ENCODE measurements at places on chromosomes 1 and 21.

DNA sequence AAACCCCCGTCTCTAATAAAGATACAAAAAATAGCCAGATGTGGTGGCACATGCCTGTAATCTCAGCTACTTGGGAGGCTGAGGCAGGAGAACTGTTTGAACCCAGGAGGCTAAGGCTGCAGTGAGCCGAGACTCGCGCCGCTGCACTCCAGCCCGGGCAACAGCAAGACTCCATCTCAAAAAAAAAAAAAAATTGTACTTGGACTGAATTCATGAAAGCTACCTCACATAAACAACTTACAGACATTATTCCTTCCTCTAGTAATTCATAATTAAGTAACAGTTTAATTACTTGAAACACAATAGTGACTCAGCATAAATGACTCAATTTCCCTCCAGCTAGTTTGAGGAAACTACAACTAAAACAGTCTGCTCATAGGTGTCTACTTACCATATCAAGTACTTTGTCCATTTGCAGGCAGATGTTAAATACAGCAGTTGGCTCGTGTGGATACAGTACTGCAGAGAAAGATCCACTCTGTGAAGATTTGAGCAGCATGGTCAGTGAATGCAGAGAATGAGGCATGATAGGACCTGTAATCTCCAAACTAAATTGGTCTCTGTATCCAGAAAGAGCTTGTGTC, 9.4 kb downstream of the DONSON start:
- peak; percentile 36 for DNase-seq

- peak; percentile 88 for DNase-seq
These were observed 23.6 kb downstream of the GPA33 start for GRCh38 chr1:167066333-167067122.

DNA sequence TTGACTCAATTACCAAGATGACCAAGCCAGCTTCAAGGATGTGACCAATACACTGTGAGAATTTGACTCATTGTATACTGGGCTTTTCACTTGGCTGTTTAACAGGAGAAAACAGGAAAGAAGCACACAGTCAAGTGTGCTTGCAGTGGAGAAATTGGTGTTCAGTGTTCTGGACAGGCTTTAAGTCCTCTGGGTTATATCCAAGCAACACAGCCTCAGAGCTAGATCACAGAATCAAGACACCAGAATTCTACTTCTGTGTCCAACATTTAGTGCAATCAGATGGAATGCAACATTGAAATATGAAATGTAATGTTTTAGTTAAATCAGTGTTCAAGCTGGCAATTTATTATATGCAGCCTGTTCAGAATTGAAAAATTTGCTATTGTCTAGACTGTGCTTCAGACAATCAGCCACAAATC, 694.4 kb downstream of the LTN1 start:
- no peak for DNase-seq

DNA sequence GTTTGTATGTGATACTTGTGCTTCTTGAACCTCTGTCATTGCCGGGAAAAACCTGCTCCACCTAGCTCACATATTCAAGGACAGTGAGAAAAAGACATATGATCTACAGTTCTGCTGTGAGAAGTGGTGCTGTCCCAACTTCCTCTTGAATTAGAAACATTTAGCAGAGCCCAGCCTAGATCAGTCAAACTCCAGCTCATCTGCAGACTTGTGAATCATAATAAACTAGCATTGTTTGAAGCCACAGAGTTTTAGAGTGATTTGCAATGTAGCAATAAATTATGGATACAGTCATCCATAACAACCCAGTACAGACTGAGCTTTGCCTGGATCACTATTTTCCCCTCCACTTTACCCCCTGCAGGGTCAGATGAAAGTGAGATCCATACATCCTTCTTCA, 497.8 kb downstream of the PLA2G4A start:
- DNase-seq, result no peak

DNA sequence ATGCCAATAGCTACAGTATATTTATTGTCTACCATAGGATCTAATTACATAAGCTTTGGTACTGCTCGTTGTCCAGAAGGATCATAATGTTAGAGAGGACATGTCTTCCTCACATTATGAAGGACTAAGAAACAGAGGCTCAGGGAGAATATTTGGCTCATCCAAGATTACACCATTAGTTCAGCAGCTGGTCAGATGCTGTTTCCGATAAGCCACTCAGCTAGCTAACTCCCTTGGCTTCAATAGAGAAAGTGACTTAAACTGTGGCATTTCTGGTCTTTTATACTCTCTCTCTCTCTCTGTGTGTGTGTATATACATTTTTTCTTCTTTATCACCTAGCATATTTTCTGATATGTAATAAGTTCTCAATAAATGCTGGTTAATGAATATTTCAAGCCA, 70.4 kb downstream of the DDR2 start:
- no peak for DNase-seq

GRCh38 chr1:199245946-199246345, 607.1 kb downstream of the PTPRC start:
- peak; percentile 9 for DNase-seq

DNA sequence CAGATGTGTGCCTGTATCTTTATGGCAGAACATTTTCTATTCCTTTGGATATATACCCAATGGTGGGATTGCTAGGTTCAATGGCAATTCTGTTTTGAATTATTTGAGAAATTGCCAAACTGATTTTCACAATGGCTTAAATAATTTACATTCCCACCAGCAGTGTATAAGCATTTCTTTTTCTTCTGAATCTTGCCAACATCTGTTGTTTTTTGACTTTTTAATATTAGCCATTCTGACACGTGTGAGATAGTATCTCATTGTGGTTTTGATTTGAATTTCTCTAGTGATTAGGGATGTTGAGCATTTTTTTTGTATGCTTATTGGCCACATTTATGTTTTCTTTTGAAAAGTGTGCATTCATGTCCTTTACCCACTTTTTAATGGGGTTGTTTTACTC, 864.3 kb upstream of the ADAMTS5 start:
- no peak for DNase-seq

GRCh38 chr1:170182442-170182841, 36.7 kb downstream of the NTMT2 start:
- DNase-seq, result no peak

DNA sequence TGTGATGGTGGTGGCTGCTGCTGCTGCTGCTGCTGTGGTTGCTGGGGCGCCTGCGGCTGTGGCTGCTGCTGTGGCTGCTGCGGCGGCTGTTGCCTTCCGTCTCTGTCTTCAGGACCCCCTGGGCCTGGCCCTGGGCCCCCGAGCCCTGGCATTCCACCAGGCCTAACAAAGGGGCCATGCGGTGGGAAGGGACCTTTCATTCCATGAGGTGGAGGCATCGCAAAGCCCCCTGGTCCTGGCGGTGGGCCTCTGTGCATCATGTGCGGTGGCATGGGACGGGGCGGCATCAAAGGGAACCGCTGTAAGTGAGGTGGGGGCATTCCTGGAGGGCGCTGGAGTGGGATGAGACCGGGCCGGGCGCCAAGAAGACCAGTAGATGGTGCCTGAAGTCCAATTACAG, 12.4 kb downstream of the SOD1 start:
- no peak for DNase-seq

GRCh38 chr1:37914719-37915475, 32.0 kb downstream of the INPP5B start:
- no peak for DNase-seq

DNA sequence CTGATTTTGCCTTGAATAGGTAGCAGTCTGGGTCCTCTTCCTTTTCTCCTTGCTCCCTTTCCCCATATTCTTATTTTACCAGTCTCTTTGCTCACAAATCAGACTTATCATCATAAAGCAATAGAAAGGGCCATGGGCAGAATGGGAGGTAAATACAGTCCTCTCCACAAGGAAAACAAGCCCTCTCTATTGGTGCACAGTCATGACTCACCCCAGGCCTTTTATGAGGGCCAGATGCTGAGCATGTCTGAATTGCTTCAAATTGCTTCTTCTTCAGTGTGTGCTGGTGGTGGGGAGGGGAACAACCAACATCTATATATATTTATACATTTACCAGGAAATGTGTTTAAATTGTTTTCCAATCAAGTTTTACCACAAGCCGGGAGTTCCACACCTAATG, 75.2 kb downstream of the GFI1 start:
- no peak for DNase-seq

- no peak for DNase-seq
These were observed 4.3 kb downstream of the GPR88 start for GRCh38 chr1:100542285-100542684.

DNA sequence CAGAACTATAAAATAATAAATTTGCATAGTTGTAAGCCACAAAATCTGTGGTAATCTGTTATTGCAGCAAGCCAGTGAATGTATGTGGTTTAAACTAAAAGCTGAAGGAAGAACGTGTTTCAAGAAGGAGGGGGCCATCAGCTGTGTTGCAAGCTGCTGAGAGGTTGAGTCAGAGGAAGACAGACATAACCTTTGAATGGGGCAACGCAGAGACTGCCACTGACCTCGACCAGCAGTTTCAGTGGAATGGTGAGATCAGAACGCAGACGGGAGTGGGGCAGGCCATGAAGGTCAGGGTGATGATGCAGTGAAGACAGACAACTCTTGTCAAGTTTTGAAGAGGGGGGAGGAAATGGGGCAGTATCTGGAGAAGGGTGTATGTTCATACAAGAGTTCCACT, 23.2 kb upstream of the QSOX1 start:
- peak; percentile 88 for DNase-seq

GRCh38 chr1:208433086-208433485, 188.9 kb upstream of the PLXNA2 start:
- peak; percentile 12 for DNase-seq

DNA sequence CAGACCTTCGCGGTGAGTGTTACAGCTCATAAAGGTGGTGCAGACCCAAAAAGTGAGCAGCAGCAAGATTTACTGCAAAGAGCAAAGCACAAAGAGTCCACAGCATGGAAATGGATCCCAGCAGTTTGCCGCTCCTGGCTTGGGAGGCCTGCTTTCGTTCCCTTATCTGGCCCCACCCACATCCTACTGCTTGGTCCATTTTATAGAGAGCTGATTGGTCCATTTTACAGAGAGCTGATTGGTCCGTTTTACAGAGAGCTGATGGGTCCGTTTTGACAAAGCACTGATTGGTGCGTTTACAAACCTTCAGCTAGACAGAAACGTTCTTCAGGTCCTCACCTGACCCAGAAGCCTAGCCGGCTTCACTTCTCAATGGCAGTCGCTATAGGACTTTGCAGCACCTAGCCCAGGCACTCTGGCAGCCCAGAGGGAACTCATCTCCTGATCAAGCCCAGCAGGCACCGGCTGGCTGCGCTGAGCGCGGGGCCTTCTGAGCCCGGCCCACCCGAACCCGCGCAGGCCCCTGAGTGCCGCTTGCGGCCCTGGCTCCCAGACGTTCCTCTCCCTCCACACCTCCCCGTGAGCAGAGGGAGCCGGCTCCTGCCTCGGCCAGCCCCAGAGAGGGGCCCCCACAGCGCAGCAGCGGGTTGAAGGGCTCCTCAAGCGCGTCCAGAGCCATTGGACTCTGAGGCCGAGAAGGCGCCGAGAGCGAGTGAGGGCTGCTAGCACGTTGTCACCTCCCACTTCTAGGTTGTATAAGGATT, 200.3 kb downstream of the LMO4 start:
- no peak for DNase-seq

DNA sequence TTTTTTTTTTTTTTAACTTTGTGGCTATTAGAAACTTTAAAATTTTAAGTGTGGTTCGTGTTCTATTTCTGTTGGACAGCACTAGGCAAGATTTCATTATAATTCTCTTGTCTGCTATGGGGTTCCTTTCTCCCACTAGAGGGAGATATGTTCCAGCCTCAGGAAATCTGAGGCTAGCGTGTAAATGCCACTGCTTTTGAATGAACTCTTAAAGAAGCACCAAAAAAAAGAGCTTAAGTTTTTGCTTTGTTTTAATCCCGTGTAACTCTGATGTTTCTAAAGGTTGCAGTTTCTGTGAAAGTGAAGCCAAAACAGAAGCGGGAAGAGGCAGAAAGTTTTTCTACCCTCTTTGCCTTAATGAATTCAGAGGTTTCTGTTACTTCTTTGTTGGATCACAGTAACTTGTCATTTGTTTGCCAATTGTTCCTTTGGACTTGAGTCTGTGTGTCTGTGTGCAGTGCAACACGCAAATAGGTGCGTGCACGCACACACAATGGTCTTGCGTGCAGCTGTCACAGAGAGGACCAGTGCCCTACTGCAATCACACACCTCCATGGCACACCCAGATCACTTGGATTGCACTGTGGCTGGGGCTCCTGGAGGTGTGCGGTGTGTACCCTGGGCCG, 32.3 kb downstream of the HHAT start:
- DNase-seq, result peak; percentile 38

DNA sequence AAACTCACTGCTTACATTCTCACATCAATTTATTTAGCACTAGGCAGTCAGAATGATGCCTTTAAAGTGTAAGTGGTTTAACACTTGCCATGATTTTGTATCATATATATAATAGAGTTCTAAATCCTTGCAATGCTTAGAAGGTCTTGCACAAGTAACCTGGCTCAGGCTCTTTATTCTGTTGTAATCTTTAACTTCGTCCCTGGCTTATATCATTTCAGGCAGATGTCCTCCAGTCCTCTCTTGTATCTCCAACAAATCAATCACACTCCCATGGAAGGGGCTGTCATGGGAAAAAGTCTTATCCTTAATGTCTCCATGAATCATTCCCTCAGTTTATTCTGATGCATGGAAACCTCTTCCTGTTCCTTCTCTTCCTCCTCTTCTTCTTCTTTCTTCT, 841.6 kb upstream of the B3GALT2 start:
- DNase-seq, result no peak

GRCh38 chr1:96989302-96989701, 267.7 kb downstream of the PTBP2 start:
- no peak for DNase-seq

- no peak for DNase-seq
These were observed 10.8 kb downstream of the SLC37A1 start for GRCh38 chr21:42524341-42525028.

DNA sequence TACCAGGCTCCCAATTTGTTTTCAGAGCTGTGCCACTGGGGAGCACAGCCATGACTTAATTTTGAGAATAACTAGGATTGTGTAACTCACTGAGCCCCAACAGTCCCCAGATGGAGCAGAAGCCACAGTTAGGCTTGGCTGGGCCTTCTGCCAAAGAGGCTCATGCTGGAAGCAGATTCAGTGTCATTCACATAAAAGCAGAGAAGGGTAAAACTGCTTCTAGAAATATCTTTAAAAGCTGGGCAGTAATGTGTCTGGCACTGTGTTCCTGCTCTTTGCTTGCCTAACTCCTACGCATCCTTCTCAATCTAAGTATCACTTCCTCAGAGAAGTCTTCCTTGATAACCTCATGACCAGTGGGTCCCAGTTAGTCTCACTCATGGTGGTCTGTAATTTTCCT, 20.3 kb downstream of the STK40 start:
- DNase-seq, result peak; percentile 89
